ENCODE measurements at places on chromosomes 6 and 20.

DNA sequence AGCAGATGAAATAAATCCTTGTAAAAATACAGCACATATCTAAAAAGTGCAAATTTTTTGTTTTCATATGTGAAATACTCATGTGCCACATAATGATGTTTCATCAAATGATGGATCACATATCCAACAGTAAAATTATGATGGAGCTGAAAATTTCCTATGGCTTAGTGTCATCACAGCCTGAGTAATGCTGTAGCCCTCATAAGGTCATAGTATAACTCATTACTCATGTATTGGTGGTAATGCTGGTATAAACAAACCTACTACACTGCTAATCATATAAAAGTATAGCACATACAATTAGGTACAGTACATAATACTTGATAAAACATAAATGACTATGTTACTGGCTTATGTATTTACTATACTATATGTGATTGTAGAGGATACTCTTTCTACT lies 12.9 kb downstream of the TSPYL1 start:
- H3K27me3 ChIP-seq, result no peaks in the 10 kb centered on the region
- peaks cover 13% of the 10 kb centered on the region for H3K36me3 ChIP-seq
- no peak overlapping the region for H3K27ac ChIP-seq
- no peak overlapping the region for H3K4me3 ChIP-seq
- no peak for DNase-seq
- H3K4me1 ChIP-seq, result peaks cover 11% of the 10 kb centered on the region

DNA sequence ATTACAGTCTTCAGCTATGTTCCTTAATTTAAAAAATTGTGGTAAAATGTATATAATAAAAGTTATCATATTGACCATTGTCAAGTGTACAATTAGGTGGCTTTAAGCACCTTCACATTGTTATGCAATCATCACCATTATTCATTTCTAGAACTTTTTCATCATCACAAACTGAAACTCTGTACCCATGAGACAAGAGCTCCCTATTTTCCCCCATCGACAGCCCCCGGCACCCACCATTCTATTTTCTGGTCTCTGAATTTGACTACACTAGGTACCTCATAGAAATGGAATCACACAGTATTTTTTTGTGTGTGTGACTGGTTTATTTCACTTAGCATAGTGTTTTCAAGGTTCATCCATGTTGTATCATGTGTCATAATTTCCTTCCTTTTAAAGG lies 39.7 kb upstream of the FYN start:
- H3K36me3 ChIP-seq, result no peaks in the 10 kb centered on the region

DNA sequence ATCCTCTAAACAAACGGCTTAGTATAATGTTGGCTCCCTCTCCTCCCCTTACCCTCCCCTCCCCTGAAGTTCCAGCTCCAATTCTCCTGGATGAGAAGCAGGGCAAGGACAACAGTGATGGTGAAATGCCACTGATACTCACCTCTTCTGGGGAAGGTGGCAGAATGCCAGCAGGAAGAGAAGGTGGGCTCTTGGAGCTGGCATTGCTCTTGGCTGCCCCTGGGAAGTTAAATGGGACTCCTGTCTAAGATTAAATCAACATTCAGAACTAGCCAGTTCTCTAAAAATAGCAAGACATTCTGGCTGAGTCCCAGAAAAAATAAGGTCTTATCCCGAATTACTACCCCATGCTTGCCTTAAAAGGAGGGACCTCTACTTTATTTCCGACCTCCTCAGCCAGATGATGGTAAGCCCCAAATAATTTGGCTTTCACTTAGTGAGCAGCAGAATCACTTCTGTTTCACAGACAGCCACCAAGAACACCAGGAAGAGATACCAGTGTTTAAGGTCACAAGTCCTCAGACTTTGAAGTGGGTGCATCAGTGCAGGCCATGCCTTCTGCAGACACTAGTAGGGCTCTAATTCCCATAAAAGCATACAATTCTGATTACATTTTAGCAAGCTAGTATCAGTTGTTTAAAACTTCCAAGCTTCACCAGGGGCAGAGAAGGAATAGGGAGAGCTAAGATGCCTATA lies 46.0 kb upstream of the IL17A start:
- DNase-seq, result no peak
- H3K27ac ChIP-seq, result no peak overlapping the region
- peaks cover 4% of the 10 kb centered on the region for H3K4me1 ChIP-seq
- no peaks in the 10 kb centered on the region for H3K36me3 ChIP-seq
- H3K27me3 ChIP-seq, result peaks cover 25% of the 10 kb centered on the region

GRCh38 chr6:81808851-81809570 lies 56.5 kb upstream of the TENT5A start:
- no peak overlapping the region for H3K4me3 ChIP-seq
- peaks cover 11% of the 10 kb centered on the region for H3K27me3 ChIP-seq
- no peak for DNase-seq

GRCh38 chr6:15414235-15414612 lies 168.4 kb downstream of the JARID2 start:
- no peaks in the 10 kb centered on the region for H3K27me3 ChIP-seq
- H3K36me3 ChIP-seq, result peaks cover 79% of the 10 kb centered on the region
- peaks cover 68% of the 10 kb centered on the region for H3K4me1 ChIP-seq
- H3K27ac ChIP-seq, result no peak overlapping the region
- no peak overlapping the region for H3K4me3 ChIP-seq
- DNase-seq, result no peak

DNA sequence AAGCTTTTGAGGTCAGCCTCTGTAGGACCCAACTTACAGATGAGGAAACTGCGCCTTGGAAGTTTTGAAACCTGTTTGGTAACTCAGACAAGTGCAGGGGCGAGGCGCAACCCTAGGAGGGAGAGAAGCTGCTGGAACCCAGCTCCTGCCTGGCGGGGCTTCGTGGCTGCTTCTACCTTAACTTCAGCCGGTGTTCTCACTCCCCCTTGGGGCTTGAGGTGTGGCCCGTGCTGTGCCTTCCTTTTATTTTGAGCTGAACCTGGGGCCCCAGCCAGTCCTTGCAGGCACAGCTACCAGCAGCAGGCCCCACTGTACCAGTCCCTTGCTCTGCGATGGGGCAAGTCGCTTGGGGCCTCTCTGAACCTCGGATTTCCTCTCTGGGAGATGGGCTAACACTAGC lies 12.0 kb downstream of the RBM38 start:
- no peaks in the 10 kb centered on the region for H3K27me3 ChIP-seq
- H3K36me3 ChIP-seq, result peaks cover 59% of the 10 kb centered on the region
- DNase-seq, result no peak
- peak overlapping the region; percentile 66 for H3K27ac ChIP-seq

- no peak overlapping the region for H3K27ac ChIP-seq
- H3K4me3 ChIP-seq, result no peak overlapping the region
- DNase-seq, result peak; percentile 22
- no peaks in the 10 kb centered on the region for H3K36me3 ChIP-seq
- peaks cover 9% of the 10 kb centered on the region for H3K27me3 ChIP-seq
- peaks cover 6% of the 10 kb centered on the region for H3K4me1 ChIP-seq
These were observed 24.4 kb downstream of the SIRPD start for GRCh38 chr20:1533059-1533458.

GRCh38 chr20:35742741-35743523 lies 872 bp upstream of the RBM39 start:
- H3K27me3 ChIP-seq, result no peaks in the 10 kb centered on the region
- H3K4me1 ChIP-seq, result peaks cover 39% of the 10 kb centered on the region
- peak; percentile 32 for DNase-seq
- H3K27ac ChIP-seq, result peak overlapping the region; percentile 100

DNA sequence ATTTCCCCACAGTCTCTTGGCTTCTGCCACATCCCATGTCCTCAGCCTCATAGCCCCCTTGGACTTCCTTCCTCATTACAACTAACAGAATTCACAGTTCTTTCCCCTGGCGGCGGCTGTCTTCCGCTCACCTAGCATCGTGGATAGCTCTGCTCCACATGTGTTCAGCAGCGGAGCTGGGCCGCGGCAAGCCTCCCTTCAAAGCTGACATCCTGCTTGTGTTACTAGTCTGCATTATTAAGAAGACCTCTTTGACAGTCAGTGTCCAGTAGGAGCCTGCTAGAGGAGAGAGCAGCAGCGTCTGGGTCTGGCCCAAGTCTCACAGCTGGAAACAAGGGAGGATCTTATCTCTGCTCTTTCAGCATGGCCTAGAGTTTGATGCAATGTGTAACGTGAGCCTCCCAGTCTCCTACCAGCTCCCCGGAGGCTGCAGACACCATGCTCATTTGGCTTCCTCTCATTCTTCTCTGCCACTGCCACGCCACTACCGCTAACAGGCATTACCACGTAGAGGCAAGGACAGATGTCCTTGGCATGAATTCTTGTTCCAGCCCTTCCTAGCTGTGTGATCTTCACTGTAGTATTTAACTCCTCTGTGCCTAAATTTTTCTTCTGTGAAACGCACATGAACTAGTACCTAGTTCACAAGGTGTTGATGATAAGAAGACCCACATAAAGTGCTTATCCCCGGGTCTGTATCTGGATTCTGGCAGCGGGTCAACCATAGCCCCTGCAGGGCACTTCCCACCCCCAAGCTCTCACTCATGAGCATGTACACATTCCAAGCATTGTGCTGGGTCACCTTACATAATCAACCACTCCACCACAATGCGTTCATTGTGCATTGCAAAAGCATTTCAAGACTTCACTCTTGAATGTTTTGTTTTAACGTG lies 107.1 kb upstream of the BACH2 start:
- H3K4me3 ChIP-seq, result no peak overlapping the region
- H3K27me3 ChIP-seq, result no peaks in the 10 kb centered on the region
- peaks cover 79% of the 10 kb centered on the region for H3K4me1 ChIP-seq
- peak overlapping the region; percentile 80 for H3K27ac ChIP-seq

- no peaks in the 10 kb centered on the region for H3K27me3 ChIP-seq
- DNase-seq, result no peak
- H3K27ac ChIP-seq, result no peak overlapping the region
- H3K36me3 ChIP-seq, result no peaks in the 10 kb centered on the region
These were observed 14.5 kb downstream of the LGSN start for GRCh38 chr6:63305277-63305676.

DNA sequence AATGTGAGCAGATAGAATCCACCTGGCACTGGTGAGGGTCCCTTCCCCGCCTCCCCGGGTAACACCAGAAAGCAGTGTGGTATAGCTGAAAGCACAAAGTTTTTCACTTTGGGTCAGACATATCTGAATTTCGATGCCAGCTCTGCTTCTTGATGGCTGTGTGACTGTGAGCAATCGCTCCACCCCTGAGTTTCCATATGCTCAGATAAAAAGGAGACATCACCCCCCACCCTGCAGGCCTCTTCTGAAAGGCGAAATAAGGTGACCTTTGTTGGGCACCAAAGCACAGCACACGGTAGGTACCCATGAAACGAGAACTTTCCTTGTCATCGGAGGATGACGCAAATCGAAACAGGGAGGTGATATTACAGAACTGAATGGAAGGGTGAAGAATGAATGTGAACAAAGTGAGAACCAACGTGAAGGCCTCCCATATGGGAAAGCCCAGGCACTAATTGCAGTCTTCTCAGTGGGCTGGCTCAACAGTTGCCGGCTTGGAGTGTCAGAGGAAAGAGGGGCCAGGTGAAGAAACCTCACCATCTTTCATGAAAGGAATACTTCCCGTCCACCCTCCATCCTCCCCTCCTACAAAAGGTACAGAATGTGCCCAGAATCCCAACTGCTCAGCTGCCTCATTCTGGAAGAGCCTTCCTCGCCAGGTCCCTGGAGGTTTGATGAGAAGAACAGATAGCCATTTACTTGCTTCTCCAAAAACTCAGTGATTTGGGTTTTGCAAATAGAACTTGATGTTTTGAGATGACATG lies 61.8 kb downstream of the NFATC2 start:
- H3K4me1 ChIP-seq, result peaks cover 90% of the 10 kb centered on the region
- H3K27ac ChIP-seq, result peak overlapping the region; percentile 87
- H3K36me3 ChIP-seq, result peaks cover 69% of the 10 kb centered on the region
- no peaks in the 10 kb centered on the region for H3K27me3 ChIP-seq
- H3K4me3 ChIP-seq, result peak overlapping the region; percentile 56

DNA sequence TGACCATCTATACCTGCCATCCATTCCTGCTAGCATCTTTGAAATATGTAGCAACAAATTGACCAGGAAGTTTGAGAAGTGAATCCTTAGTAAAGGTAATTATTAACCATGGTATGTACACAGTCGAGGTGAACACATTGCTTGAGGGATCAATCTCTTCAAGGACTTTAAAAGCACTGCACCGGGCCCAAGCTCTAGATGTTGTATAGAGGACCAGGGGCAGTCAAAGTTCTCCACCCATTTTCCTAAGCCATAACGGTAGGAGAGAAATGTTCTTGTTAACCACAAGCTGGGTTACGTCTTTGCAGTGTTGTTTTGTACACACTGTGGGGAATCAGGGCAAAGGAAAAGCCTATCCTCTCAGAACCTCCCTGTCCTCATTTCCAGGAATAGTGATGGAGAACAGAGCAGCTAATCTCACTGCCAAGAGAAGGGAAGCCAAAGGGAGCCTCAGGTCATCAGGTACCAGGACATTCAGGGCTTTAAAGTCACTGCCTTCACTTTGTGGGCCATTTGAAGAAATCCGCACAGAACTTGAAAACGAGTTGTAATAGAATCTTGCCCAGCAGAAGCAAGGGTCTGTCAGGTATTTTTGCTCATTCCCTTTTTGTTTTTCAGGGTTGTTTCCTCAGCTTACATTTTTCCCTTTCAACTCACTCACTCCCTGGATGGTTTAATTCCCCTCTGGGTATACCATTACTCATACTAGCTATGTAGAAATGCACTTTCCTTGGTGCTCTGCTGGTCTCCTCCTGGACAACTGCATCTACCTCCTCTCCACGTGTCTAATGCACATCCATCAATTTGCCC lies 5.3 kb upstream of the PM20D2 start:
- H3K36me3 ChIP-seq, result no peaks in the 10 kb centered on the region
- no peak overlapping the region for H3K4me3 ChIP-seq
- H3K27ac ChIP-seq, result no peak overlapping the region
- peaks cover 5% of the 10 kb centered on the region for H3K27me3 ChIP-seq
- peaks cover 16% of the 10 kb centered on the region for H3K4me1 ChIP-seq
- no peak for DNase-seq

- no peak overlapping the region for H3K27ac ChIP-seq
- H3K36me3 ChIP-seq, result no peaks in the 10 kb centered on the region
- H3K27me3 ChIP-seq, result no peaks in the 10 kb centered on the region
- no peaks in the 10 kb centered on the region for H3K4me1 ChIP-seq
- no peak for DNase-seq
- H3K4me3 ChIP-seq, result no peak overlapping the region
These were observed 134.2 kb upstream of the AGPAT4 start for GRCh38 chr6:161408041-161408440.

GRCh38 chr20:49843139-49843538 lies 30.5 kb downstream of the SLC9A8 start:
- no peak overlapping the region for H3K27ac ChIP-seq
- peaks cover 24% of the 10 kb centered on the region for H3K36me3 ChIP-seq
- no peaks in the 10 kb centered on the region for H3K27me3 ChIP-seq
- peaks cover 3% of the 10 kb centered on the region for H3K4me1 ChIP-seq

DNA sequence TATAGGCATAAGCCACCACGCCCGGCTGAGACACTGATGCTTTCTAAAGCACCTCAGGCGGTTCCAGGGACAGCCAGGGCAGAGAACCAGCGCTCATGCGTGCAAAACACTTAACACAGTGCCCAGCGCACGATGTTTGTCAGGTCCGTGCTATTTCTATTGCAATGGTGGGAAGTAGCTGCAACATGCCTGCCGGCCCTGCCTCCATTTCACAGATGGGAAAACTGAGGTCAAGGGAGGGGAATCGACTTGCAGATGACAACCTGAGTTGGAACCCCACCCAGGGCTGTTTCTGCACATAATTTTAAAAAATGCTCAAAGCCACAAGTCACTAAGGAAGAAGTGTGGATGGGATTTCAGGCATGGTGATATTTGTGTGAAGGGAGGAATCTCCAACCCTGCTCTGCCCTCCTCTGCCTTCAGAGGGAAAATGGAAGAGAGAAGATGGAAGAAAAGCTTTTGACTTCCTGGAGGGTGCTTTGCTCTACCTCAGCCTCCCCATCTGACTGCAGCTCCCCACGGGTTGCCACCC lies 39.9 kb downstream of the KIAA1755 start:
- H3K27me3 ChIP-seq, result peaks cover 2% of the 10 kb centered on the region
- H3K4me3 ChIP-seq, result no peak overlapping the region

Data from activated CD4-positive, alpha-beta T cell treated with anti-CD3 and anti-CD28 coated beads, Interleukin-2, amount 10 ng/mL, durations not matched to agents 7 days and 5 days (primary cell).